ENCODE measurements at places on chromosomes 1 and 21. TPM values are rescaled to one million over a fixed set of nuclear protein-coding genes. Genes with fewer than 3 reads are reported as not detected.

GRCh38 chr1:87399264-87399663, 70.6 kb downstream of the LMO4 start:
- H3K36me3 ChIP-seq: no peaks in the 10 kb centered on the region
- no peak for DNase-seq
- no peak overlapping the region for H3K4me3 ChIP-seq

GRCh38 chr1:103254691-103255090, 146.4 kb upstream of the COL11A1 start:
- H3K4me3 ChIP-seq: no peak overlapping the region
- no peaks in the 10 kb centered on the region for H3K36me3 ChIP-seq
- H3K4me1 ChIP-seq: no peaks in the 10 kb centered on the region
- H3K27ac ChIP-seq: no peak overlapping the region

The RXRG gene
- 247 TPM for total RNA-seq

The HFM1 gene
- 8.3 TPM for total RNA-seq

The FCN3 gene
- 3.6 TPM for total RNA-seq

The EDEM3 gene
- total RNA-seq: 36.7 TPM
